Occipital lobe (tissue), 3 donors: ENCODE measurements at places on chromosomes 4 and X. TPM values are rescaled to one million over a fixed set of nuclear protein-coding genes. Genes with fewer than 3 reads are reported as not detected.

Gene AKAP14
- total RNA-seq: 1.4 TPM

DNA sequence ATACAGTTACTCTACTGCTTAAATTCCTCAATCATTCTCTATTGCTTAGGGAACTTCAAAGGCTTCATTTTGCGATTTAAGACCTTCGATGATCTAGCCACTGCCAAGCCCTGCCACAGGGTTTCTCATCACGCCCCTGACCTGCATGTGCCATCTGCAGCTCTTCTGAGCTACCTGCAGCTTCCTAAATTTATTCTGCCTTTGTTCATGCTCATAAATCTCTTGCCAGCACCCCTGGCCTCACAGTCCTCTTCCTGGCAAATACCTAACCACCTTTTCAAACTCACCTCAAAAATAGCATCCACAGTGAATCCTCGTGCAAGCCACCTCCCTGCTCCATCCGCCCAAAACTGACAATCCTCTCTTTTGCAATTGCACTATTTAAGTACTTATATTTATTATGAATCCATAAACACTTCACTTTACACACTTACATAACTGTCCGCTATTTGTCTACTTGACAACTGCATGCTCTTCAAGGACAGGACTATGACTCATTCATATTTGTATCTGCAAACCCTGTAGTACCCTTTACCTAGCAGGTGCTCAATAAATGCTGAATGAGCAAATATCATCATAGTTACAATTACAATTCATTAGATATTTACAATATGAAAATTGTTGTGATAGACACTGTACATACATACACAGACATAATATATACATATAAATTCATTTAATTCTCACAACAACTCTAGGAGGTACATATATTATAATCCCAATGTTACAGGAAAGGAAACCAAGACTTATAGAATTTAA, 280.0 kb upstream of the RASGEF1B start:
- DNase-seq: no peak

DNA sequence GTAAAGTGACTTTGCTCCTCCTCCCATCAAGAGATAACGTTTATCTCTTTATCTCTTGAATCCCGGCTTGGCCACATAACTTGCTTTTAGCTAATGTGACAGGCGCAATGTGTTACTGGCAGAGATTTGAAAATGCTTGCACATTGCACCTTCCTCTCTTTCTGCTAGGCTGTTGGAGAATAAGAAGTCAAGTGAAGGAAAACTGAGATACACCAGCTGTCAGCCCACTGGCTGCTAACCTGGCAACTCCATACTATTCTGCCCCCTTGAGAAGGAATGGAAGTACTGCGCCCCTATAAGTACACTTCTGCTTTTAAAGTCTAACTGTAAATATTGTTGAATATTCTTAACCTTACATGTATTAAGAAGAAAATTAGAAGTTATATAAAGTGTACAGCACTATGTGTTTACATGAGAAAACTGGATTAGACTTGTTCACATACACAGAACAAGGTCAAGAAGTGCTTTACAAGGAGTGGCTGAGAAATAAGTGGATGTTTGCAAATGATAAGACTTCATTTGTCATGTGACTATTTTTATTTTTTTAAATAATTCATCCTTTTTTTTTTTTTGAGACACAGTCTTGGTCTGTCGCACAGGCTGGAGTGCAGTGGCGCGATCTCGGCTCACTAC, 424.5 kb upstream of the CTSO start:
- DNase-seq: no peak

Gene UBA1
- total RNA-seq: 127 TPM

- no peak for DNase-seq
These were observed 110.8 kb upstream of the NOCT start for GRCh38 chr4:138904793-138905192.

Gene GPR82
- total RNA-seq: not detected

Gene HTRA3
- 1.2 TPM for total RNA-seq

GRCh38 chr4:6333301-6334202, 63.9 kb downstream of the WFS1 start:
- no peak for DNase-seq

DNA sequence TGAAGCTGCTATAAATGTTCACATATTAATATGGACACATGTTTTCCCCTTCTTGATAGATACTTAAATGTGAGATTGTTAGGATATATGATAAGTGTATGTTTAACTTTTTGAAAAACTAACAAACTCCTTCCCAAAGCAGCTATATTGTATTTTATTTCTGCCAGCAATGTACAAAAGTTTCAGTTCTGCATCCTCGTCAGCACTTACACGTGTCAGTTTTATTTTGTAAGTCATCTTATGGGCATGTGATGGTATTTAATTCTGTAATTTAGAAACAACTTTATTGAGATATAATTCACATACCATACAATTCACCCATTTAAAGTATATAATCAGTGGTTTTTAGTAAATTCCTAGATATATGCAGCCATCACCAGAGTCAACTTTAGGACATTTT, 31.6 kb downstream of the RAPGEF2 start:
- no peak for DNase-seq

DNA sequence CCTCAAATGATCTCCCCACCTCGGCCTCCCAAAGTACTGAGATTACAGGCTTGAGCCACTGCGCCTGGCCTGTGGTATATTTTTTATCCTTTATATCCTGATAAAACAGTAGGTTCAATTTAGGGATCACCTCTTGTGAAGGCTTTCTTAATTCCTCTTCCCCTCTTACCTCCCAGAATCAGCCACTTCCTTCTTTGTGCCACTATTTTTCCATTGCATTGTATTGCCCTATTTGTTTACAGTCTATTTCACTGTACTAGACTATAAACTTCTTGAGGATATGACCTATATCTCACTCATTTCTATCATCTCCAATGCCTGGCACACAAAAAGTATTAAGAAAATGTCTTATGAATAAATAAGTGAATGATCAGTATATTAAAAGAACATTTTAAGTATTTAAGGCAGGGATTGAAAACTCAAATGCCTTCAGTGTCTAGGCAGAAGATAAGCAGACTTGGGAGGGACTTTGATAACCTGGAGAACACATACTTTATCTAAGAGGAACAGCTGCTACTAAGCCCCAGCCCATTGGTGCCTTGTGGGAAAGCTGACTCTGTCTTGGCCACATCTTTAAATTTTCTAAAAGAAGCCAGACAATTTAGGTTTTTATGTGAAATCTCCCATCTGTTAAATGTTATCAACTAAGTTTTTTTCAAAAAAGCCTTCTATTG, 82.3 kb upstream of the OGT start:
- no peak for DNase-seq

GRCh38 chr4:23956601-23957364, 66.9 kb upstream of the PPARGC1A start:
- DNase-seq: no peak

GRCh38 chrX:78283511-78283910, 43.9 kb downstream of the CYSLTR1 start:
- no peak for DNase-seq

Gene TMPRSS11A
- not detected for total RNA-seq

GRCh38 chr4:147136310-147136709, 190.6 kb upstream of the TTC29 start:
- no peak for DNase-seq

Gene CETN2
- 24.2 TPM for total RNA-seq

GRCh38 chr4:48205107-48205506, 64.5 kb downstream of the TEC start:
- DNase-seq: no peak

DNA sequence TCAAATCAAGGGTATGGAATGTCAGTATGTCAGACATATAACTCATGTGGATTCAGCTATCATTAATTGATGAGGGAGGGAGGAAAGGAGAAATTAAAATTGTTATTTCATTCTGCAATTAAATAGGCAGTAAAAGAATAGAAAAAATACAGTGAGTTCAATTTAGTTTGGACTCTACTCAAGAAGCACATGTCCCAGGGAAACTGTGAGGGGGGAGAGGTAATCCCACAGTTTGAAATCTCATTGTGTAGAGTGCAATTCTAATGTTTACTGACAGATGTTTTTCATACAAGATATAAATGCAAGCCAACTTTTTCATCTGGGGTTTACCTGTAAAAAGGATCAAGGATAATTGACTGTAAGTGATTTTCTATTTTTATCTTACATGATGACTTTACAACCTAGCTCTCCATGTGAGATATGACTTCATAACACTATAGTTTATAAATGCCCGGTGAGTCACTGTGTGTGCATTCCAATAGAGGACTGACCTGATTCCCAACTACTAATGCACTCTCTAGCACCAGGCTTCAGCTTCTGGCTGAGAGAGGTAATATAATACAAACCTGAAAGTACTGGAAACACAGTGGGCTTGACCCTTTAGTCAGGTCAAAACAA, 35.2 kb upstream of the SCD5 start:
- DNase-seq: no peak
